ENCODE measurements at places on chromosomes 3 and 15. TPM values are rescaled to one million over a fixed set of nuclear protein-coding genes. Genes with fewer than 3 reads are reported as not detected.

DNA sequence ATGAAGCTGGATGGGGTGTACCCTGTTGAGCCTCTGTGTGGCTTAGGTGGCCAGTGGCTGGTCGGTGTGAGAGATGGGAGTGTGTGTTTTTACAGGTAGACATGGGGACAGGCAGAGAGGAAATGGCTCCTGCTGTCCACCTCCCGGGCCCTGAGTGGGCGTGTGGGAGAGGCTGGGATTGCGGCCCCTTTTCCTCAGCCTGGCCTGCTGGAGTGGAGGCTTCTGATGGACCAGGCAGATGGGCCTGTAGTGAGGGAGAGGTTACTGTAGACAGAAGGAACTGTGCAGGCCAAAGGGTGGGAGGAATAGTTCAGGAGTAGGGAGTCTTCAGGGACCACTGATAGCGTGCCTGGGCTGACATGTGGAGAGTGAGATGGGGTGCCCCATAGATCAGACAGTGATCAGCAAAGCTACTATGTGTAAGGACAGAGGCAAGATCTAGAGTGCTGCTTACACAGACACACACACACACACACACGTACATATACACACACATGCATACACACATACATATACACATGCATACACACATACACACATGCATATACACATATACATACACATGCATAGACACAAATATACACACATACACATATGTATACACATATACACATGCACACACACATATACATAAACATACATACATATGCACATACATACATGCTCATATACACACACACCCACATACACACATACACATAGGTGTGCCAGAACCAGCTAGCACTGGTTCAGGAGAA, 26.4 kb downstream of the ACAA1 start:
- no peaks in the 10 kb centered on the region for H3K36me3 ChIP-seq
- H3K4me1 ChIP-seq: no peaks in the 10 kb centered on the region
- DNase-seq: no peak
- H3K4me3 ChIP-seq: no peak overlapping the region
- no peak overlapping the region for H3K27ac ChIP-seq

GRCh38 chr15:67832031-67832551, 6.8 kb downstream of the SKOR1 start:
- no peak overlapping the region for H3K27ac ChIP-seq
- peaks cover 100% of the 10 kb centered on the region for H3K27me3 ChIP-seq
- H3K36me3 ChIP-seq: no peaks in the 10 kb centered on the region
- no peak overlapping the region for H3K4me3 ChIP-seq
- DNase-seq: no peak

- no peak for DNase-seq
- H3K27ac ChIP-seq: no peak overlapping the region
- H3K4me3 ChIP-seq: no peak overlapping the region
Measured at GRCh38 chr3:17259685-17260084, 374.9 kb downstream of the PLCL2 start.

DNA sequence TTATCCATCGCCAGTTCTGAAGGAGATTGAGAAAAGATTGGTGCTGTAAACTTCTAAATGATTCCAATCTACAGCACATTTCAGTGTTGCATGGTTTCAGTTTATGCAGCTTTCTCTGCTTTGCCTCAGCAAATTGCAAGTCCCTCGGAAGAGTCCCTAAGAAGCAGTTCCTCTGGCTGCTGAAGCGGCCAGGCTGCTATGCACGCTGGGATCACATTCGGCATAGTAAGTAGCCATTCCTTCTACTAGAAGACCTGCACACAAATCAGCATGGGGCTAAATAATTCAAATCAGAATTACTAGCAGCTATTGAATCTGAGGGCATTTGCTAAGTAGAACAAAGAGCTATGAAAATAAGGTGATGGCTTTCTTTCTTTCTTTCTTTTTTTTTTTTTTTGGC, 769.5 kb downstream of the AGBL1 start:
- no peak overlapping the region for H3K27ac ChIP-seq
- no peaks in the 10 kb centered on the region for H3K36me3 ChIP-seq
- H3K27me3 ChIP-seq: no peaks in the 10 kb centered on the region
- DNase-seq: no peak

The CPLX3 gene
- total RNA-seq: not detected

GRCh38 chr3:63386568-63386967, 108.5 kb downstream of the SYNPR start:
- H3K4me3 ChIP-seq: no peak overlapping the region
- H3K36me3 ChIP-seq: no peaks in the 10 kb centered on the region
- H3K27me3 ChIP-seq: no peaks in the 10 kb centered on the region
- DNase-seq: no peak
- no peak overlapping the region for H3K27ac ChIP-seq

The GOLGA6A gene
- 3.3 TPM for total RNA-seq

DNA sequence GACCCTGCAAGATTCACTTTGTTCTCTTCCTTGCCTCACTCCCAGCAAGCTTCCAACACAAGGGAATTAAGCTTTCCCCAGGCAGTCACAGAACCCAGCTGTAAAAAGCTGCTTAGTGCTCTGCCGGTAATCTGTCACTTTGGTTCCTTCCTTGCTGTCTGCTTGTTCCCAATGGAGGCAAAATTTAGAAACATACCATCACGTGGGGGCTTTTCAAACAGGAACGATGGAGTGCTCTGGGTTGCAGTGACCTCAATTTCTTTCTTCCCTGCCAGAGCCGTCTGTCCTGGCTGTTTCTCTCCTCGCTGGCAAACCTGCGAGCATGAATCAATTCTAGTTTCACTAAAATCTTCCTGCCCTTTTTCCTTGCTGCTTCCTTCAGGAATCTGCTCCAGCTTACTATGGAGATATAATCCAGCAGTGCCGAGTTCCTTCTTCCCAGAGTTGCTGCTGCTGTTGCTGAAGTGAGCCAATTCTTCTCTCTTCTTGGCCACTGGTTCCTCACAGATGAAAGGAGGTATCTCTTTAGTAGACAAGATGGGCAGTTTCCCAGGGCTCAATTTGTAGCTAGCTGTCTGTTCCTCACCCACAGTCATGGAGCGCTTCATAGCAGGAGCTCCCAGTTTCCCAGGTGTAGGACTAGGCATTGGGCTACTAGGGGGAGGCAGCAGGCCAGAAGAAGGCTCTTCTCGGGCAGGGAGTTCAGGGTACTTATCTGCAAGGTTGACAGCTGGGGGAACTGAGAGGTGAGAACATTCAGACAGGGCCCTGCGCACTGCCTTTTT, 88.1 kb downstream of the DHX30 start:
- no peaks in the 10 kb centered on the region for H3K27me3 ChIP-seq
- DNase-seq: no peak
- H3K4me3 ChIP-seq: no peak overlapping the region
- no peaks in the 10 kb centered on the region for H3K36me3 ChIP-seq

The TMEM40 gene
- total RNA-seq: not detected

- DNase-seq: no peak
- H3K4me3 ChIP-seq: no peak overlapping the region
- H3K27ac ChIP-seq: no peak overlapping the region
Measured at GRCh38 chr3:61575893-61576292, 14.5 kb downstream of the PTPRG start.

- H3K4me1 ChIP-seq: no peaks in the 10 kb centered on the region
- no peaks in the 10 kb centered on the region for H3K36me3 ChIP-seq
- H3K27ac ChIP-seq: no peak overlapping the region
- no peak overlapping the region for H3K4me3 ChIP-seq
- DNase-seq: no peak
- H3K27me3 ChIP-seq: no peaks in the 10 kb centered on the region
Measured at GRCh38 chr3:60101621-60102020, 1051.8 kb upstream of the CFAP20DC start.

The SUMF1 gene
- 10.0 TPM for total RNA-seq

DNA sequence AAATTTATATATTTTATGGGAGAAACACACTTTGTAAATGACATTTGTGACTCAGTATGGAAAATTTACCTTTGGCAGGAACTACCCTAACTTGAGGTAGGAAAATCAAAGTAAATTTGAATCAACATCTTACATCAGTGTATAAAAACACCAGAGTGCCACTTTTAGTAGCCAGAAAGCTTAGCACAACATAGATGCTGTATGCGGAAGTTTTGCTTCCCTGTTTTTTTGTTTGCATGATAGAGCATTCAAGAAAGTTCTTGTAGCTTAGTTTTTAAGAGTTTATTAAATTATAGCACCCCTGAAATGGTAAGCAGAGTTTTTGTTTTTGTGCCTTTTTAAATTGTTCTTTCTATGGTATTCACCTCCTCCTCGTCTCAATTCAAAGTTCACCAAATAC, 120.8 kb upstream of the RAP2B start:
- no peak for DNase-seq
- no peak overlapping the region for H3K4me3 ChIP-seq
- no peaks in the 10 kb centered on the region for H3K4me1 ChIP-seq
- H3K27ac ChIP-seq: no peak overlapping the region

- H3K27ac ChIP-seq: no peak overlapping the region
- H3K4me3 ChIP-seq: no peak overlapping the region
- DNase-seq: no peak
- H3K36me3 ChIP-seq: no peaks in the 10 kb centered on the region
- no peaks in the 10 kb centered on the region for H3K27me3 ChIP-seq
- no peaks in the 10 kb centered on the region for H3K4me1 ChIP-seq
Measured at GRCh38 chr3:1200371-1200770, 107.5 kb downstream of the CNTN6 start.

All from H1 (cell line).